ENCODE measurements at places on chromosomes 3 and 15.

GRCh38 chr3:49839193-49839809, 17.1 kb downstream of the TRAIP start:
- peak; percentile 76 for DNase-seq

GRCh38 chr3:162933656-162934055, 1437.0 kb downstream of the OTOL1 start:
- DNase-seq = no peak

DNA sequence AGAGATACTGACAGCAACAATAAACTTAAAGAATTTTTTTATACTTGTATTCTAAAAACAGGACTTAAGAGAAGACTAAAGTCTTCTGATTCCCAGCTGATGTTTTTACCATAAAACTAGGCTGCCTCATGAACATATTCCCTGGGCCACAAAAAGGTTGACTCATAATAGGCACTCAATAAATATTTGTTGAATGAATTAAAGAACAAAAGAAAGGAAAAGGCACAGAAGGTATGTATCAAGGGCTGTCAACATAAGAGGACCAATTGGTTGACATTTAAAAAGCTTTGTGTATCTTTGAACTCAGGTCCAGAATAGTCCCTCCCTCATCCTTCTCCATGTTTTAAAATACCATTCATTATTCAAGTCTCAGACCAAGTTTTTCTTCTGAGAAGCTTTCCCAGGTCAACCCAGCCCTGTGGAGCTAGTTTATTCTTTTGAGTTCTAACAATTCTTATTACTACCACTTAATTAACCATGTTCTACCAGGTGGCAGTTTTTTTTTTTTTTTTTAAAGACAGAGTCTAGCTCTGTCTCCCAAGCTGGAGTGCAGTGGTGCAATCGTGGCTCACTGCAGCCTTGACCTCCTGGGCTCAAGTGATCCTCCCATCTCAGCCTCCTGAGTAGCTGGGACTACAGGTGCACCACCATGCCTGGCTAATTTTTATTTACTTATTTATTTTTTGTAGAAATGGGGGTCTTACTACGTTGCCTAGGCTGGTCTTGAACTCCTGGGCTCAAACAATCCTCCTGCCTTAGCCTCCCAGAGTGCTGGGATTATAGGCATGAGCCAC, 17.5 kb upstream of the ARHGEF3 start:
- DNase-seq = no peak

GRCh38 chr15:68281008-68281407, 3.5 kb downstream of the FEM1B start:
- no peak for DNase-seq

DNA sequence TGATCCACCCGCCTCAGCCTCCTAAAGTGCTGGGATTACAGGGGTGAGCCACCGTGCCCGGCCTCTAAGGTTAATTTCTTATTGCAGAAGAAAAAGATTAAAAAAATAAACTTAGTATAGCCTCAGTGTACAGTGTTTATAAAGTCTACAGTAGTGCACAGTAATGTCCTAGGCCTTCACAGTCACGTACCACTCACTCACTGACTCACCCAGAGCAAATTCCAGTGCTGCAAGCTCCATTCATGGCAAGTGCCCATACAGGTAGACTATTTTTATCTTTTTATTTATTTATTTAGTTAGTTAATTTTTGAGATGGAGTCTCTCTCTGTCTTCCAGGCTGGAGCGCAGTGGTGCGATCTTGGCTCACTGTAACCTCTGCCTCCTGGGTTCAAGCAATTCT, 3.2 kb upstream of the FLNB start:
- no peak for DNase-seq

DNA sequence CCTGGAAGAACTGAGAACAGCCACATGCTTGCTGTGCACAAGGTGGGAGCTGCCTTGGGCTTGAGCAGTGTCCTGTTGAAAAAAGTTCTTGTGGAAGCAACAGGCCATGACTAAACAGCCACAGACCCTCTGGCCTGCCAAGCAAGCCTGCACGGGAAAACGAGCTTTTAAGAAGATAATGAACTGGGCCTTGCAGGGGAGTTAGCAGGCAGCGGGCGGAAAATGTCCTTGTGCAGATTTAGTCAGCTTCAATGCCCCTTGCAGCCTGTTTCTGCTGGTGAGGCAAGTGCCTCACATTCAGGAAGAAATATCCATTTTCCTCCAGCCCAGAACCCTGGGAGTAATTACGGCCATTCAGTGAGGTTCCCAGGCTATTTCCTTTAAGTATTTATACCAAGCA, 126.2 kb upstream of the KLHL25 start:
- no peak for DNase-seq

- DNase-seq = no peak
These were observed 48.7 kb downstream of the ETV5 start for GRCh38 chr3:186060222-186060621.

DNA sequence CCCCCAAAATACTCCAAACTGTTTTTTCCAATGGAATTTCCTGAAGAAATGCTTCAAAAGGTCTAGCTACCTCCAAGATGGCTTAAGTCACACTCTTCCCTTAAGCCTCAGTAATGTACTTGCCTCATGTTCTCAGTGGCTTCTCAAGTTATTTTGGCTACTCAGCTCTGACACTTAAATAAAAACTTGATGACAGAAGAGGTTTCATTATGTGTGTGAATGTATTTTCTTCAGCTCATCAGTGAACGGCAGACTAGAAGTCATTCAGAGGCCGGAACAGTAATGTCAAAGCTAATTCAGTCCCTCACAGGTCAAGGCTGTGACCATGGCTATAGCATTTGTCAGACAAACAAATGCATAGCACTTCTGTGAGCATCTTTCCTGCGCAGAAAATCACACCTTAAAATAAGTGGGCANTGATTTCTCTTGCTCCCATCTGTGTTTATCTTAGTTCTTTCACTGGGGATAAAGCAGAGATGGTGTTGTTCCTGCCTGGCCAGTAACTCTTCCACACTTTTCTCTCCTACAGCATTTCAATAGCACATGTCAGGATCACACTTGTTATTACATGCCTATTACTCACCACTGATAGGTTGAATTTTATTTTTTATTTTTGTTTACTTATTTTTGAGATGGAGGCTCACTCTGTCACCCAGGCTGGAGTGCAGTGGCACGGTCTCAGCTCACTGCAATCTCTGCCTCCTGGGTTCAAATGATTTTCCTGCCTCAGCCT, 68.5 kb upstream of the PLCL2 start:
- DNase-seq = no peak

All from Caco-2 (cell line).